Urinary bladder (tissue), 4 donors: ENCODE measurements at places on chromosomes 5 and 9.

DNA sequence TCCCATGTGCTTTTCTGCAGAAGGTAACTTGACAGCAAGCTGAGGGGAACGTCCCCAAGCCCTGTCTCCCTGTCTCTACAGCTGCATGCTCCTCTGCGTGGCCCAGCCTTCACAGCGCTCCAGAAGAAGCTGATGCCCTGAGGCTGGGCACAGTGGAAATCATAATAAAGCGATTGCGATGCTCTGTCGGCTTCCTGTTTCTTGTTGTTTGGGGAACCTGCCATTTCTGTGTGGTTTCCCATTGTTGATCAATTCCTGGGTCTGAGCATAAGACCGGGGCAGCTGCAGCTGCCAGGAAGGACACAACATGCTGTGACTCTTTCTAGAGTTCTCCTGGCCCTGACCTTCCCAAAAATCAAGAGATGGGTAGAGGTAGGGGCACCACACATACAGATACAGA, 7.2 kb upstream of the DNAJB5 start:
- DNase-seq, result no peak

DNA sequence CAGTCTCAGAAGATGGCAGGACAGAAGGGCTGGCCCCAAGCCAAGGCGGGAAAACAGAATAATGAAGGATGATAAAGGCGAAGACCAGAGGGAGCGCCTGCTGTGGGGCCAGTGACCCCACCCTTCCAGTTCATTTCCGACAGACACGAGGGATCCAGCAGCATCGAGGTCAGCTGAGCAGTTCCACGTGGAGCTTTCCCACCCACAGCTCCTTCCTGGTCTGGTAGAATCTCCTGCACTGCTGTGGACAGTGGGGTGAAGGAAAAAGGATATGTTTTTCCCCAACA, 265.9 kb upstream of the VLDLR start:
- DNase-seq, result no peak

- no peak for DNase-seq
Measured at GRCh38 chr9:87751423-87751822, 25.5 kb downstream of the CTSL start.

DNA sequence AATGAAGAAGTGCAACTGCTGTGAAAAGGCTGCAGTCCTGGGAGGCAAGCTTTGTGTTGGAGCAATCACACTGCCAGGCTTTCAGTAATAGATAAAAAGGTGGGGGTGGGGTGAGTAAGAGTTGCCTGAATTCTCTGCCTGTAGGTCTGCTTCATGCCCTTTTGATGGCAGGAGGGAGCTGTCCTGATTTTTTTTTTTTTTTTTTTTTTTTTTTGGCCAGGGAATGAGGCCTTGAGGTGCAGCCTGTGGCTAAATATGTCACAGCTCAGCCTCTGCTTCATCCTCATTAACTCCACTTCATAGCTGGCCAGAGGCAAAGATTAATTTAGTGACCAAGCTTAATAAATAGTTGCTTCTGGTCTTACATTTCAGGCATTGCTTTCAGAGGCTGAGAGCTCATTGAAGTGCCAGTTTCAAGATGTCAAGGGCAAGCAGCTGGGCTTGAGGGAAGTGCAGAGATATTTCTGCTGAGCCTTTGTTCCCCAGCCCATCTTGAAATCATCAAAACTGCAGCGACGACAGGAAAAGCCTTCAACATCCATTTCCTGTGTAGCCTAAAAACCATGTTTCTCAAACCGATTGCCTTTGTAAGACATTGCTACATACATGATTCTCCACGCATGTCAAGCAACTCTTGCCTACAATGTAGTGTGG, 134.7 kb downstream of the MACIR start:
- DNase-seq, result no peak

DNA sequence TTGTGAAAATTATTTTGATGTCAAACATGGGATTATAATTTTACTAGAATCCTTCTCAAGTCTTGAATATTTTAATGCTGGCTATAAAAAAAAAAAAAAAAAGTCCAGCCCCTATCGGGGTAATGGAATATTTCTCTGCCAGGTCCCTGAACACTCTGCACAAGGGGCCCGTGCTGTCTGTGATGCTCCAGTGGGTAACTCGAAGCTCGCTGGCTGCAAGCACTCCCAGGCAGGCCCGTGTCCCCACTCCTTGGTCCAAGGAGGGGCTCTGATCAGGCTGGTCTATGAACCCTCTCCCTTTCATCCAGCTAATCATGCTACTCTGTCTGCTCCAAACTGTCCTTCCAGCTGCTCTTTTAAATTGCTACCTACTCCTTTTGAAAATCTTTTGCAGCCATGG, 180.8 kb downstream of the GAPVD1 start:
- no peak for DNase-seq

DNA sequence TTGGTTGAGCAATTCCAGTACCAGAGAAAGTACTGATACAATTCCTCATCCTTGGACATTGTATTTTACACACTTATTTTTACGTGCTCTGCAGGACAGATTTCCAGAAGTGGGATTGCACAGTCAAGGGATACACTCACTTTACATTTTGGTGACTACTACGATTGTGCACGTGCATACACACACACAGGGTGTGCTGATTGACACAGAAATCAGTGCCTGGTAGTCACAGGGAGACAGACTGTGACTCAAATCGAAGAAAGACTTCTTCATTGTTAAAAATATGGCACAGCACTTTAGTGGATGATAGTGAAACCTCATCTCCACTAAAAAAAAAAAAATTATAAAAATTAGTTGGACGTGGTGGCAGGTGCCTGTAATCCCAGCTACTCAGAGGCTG, 1.5 kb downstream of the GARIN3 start:
- no peak for DNase-seq

DNA sequence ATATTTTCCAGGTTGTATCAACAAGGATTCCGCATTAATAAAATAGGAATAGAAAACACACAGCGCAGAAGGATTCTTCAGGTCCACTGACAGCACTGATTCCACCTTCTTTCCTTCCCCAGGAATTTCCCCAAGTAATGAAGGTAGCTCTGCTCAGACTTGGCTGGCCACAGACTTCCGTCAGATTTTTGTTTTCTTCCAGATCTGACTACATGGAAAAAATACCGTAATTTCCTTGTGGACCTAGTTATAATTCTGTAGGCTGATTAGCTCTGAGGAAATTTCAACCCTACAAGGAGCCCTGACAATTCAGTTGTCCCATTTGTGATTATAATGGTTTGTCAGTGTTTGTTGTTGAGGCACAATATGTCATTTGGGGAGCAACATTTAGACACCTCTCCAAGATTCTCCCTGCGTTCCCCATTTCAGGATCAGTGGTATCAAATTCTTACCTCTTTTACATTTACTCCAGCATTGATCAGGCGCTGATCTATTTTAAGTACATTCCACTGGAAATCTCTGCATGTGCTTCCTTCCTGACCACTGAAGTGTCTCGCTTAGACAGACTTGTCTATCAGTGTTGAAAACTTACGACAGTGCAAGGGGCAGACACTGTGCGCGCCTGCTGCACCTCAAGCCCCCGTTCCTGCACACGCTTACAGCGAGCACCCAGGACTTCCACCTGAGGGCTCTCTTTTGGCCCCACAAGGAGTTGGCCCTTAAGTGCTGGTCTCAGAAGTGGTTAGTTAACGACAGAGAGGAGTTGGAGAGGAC, 94.8 kb downstream of the LHFPL2 start:
- no peak for DNase-seq

GRCh38 chr5:152593388-152593787, 188.3 kb upstream of the NMUR2 start:
- DNase-seq, result no peak

DNA sequence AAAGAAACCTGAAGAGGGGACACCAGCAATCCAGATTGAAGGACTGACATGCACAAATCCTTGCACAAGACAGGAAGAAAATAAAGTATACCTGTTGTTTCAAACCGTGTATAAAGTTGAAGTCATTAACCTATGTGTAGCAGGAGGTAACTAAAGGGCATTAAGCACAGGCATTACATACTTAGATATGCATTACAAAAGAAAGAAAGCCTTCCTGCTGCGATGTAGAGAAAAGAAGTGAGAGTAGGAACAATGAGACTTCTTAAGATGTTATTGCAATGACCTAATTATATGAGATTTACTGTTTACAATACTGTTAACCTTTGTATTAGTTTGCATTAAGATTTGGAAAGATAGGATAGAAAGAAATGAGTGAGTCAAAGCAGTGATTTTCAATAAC, 308.9 kb upstream of the PTPRD start:
- no peak for DNase-seq

DNA sequence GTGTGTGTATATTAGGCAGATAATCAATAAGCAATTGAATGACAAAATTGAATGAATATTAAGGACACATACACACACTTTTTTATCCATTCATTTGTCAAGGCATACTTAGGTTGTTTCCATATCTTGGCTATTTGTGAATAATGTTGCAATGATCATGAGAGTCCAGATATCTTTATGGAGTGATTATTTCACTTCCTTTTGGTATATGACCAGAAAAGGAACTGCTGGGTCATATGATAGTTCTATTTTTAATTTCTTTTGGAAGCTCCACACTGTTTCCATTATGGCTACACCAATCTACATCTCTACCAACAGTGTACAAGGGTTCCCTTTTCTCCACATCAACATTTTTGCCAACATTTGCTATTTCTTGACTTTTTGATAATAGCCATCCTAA, 137.7 kb upstream of the PAPPA start:
- no peak for DNase-seq

- DNase-seq, result no peak
Measured at GRCh38 chr9:99130069-99130468, 25.2 kb downstream of the TGFBR1 start.

DNA sequence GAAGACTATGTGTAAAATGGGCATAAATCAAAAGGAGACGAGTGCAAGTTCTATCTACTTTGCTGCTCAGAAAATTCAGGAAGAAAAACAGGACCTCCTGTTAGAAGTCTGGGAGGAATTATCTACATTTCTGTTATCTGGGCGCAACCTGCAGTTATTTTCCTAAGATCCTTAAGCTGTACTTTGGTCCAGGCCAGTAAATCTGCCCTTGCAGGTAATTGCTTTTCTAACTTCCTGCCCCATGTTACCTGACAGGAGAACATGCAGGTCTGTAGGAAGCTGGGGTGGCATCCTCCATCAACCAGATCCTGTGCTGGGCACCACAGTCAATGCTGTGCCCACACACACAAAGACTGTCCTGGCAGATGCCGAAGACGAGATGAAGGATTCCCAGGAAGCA, 5.7 kb downstream of the CCNJL start:
- no peak for DNase-seq
